ENCODE measurements at places on chromosomes 13 and 19.

GRCh38 chr19:18046059-18046718 lies 38.2 kb downstream of the ARRDC2 start:
- no peak for DNase-seq

GRCh38 chr13:68173111-68173510 lies 943.0 kb upstream of the PCDH9 start:
- DNase-seq, result no peak

- DNase-seq, result no peak
These were observed 7.7 kb upstream of the RFX2 start for GRCh38 chr19:6118043-6118442.

DNA sequence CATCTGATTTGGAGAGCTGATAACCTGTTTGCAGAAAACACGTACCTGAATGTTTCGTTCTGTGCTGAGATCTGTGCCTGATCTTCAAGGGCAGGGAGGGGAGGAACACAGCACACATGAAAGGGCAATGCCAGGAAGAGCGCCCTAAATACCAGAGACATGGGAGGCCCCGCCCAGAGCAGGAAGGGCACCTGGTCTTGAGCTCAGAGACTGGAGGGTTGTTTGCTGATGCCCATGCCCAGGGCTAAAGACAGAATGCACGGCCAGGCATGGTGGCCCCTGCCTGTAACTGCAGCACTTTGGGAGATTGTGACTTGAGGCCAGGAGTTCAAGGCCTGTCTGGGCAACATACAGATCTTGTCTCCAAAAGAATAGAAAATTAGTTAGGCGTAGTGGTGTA lies 183.2 kb downstream of the TUBA3C start:
- no peak for DNase-seq

- no peak for DNase-seq
These were observed 368.0 kb downstream of the FGF14 start for GRCh38 chr13:102033857-102034331.

GRCh38 chr19:19405971-19406877 lies 749 bp downstream of the GATAD2A start:
- DNase-seq, result peak; percentile 34

- DNase-seq, result no peak
These were observed 30.2 kb downstream of the PEX11G start for GRCh38 chr19:7458675-7459074.

- DNase-seq, result no peak
These were observed 330.7 kb downstream of the PCDH20 start for GRCh38 chr13:61084988-61085387.

- no peak for DNase-seq
These were observed 7.2 kb upstream of the TUBB4A start for GRCh38 chr19:6509118-6509971.

- DNase-seq, result no peak
These were observed 42.2 kb downstream of the SAE1 start for GRCh38 chr19:47172666-47173455.

DNA sequence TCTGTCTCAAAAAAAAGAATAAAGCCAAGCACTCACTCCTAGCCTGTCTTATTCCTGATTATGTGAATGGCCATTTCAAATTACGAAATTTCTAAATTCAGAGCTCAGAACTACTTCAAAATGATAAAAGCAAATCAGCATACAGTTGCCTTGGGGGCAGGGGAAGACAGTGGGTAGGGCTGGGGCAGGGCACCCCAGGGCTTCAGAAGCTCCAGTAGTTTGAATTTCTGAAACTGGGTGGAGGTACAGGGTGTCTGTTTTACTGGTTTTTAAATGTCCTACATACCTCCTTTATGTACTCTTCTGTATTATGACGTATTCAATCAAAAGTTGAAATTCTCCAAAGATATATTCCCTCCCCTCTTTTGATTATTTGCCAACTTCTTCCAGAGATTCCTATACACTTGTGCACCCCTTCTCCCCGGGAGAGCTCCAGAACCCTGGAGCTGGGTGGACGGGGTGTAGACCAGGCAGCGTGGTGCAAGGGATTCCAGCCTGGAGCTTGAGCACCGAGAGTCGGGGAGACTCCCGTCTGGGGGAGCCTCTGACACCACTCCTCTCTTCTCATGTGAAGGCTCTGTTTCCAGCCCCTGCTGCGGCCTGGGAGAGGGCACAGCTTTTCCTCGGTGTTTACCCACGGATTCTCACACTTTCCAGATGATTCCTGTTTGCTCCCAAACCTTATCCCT lies 84.7 kb upstream of the GPR183 start:
- DNase-seq, result no peak

GRCh38 chr19:17487284-17488121 lies 17.2 kb downstream of the SLC27A1 start:
- no peak for DNase-seq

DNA sequence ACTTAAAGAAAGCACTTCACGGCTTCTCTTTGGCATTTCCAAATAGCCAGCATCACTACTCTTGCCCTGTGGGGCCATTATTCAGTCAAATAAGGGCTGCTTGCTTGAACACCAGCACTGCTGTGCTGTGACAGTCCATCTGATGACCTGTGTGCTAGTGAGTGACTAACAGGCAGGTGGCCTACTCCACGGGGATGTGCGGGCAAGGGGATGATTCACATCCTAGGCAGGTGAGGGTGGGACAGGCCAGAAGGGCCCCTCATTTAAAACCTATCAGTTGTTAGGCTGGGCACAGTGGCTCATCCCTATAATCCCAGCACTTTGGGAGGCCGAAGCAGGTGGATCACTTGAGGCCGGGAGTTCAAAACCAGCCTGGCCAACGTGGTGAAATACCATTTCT lies 8.2 kb downstream of the CCNE1 start:
- no peak for DNase-seq

- peak; percentile 37 for DNase-seq
These were observed 15.4 kb upstream of the NOP53 start for GRCh38 chr19:47729799-47730520.
